ENCODE measurements at places on chromosomes 1 and 21.
A peak's percentile ranks its signal among the peaks of the same experiment; 100 is the strongest.

GRCh38 chr1:243558576-243558975, 291.5 kb downstream of the AKT3 start:
- DNase-seq: no peak

- DNase-seq: no peak
Observed at GRCh38 chr1:2104621-2105427, 54.6 kb downstream of the PRKCZ start.

DNA sequence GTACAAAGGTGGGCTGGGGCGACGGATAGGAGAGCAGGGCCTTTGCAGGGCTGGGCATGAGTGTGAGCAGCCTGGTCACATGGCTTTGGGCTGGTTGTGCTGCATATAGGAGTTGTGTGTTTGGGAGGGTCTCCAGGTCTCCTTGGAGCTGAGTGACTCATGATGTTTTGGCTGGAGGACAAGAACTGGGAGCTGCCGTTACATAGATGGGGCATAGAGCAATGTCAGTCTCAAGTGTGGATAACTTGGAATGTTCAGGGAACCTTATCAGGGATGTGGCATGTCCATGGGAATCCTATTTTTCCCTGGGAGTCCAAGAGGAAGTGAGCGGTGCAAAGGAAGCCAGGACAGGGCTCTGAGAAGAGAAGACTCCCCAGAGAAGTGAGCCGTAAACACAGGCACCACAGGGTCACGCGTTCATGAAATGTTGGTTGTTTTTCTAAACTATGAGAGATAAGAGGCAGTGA, 136.4 kb upstream of the KCNE2 start:
- no peak for DNase-seq

DNA sequence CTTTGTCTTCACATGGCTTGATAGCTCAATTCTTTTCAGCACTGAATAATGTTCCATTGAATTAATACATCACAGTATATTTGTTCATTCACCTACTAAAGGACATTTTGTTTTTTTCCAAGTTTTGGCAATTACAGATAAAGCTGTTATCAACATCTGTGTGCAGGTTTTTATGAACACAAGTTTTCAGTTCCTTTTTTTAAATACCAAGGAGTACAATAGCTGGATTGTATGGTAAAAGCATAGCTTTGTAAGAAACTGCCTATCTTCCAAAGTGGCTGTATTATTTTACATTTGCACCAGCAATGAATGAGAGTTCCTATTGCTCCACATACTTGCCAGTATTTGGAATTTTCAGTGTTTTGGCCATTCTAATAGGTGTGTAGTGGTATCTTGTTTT, 4.8 kb upstream of the MCOLN2 start:
- DNase-seq: no peak

GRCh38 chr1:18714404-18715175, 83.9 kb downstream of the PAX7 start:
- no peak for DNase-seq

DNA sequence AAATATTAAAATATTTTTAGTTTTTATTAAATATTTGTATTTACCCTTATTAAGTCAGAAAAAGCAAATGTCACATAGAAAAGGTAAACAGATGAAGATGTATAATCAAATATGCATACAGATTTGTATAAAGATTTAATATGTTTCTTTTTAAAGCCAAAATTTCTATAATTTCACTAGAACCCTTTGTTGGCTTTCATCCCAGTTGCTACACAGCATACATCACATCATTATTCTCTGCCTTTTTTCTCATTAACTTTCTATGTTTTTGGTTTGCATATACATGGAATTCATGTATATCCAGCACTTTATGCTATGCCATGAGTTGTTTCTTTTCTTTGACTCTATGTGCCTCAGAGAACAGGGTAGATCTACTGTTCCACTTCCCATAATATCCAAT, 957.9 kb upstream of the ADGRL2 start:
- no peak for DNase-seq

DNA sequence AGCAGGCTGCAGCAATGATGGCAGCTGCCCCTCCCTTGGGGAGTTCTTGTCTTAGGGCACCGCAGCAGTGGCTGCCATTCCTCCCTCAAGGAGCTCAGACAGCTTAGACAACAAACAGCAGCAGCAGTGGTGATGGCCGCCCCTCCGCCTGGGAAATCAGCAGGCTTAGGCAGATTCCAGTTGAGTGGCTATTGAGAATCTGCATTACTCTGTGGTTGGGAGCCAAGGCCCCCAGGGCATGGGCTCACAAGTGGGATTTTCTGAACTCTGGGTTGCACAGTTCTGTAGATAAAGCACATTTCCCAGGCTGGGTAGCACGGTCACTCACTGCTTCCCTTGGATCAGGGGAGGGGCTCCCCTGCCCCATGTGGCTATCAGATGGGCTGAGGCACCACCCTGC, 1280.7 kb upstream of the TMPRSS15 start:
- DNase-seq: no peak

DNA sequence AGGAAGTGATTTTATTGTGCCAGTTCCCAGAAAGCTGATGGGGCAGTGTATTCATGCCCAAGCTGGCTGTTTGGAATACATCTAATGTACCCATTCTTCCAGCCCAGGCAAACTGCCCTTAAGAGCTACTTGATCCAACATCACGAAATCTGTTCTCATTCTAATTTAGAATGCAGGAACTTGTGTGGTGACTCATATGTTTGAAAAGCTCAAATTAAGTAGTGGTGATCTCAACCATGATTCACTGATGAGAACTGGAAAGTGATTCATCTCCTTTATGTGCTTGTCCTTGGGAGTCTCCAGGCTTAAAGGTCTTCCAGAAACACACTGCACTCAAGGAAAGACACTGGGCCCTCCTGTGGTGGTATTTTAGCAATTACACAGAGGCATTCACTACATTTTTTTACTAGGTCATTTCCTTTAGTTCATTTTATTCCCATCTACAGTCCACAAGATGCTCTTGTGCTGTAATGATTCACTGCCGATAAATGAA, 65.4 kb downstream of the RPE65 start:
- peak; percentile 96 for DNase-seq

GRCh38 chr1:162197041-162197531, 127.6 kb downstream of the NOS1AP start:
- DNase-seq: no peak

- DNase-seq: no peak
Observed at GRCh38 chr1:47280142-47280541, 33.8 kb downstream of the STIL start.

GRCh38 chr1:205150651-205151428, 29.1 kb upstream of the RBBP5 start:
- DNase-seq: no peak

DNA sequence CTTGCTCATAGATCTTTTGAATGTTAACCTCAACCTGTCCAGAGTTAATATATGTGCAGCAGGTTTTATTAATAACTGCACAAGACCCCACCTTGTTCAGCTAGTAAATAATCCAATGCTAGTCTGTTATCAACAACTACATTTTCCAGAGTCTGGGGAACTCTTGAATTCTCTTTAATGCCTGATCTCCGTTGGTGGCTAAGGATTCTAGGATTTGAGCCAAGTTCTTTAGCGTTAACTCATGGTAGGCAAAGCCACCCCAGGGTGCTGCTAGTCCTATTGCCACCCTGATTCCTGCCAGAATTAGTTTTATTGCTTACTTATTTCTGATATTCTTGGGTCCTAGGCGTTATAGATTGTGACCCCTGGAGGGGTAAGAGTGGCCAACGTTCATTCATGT, 12.8 kb downstream of the BACE2 start:
- no peak for DNase-seq

DNA sequence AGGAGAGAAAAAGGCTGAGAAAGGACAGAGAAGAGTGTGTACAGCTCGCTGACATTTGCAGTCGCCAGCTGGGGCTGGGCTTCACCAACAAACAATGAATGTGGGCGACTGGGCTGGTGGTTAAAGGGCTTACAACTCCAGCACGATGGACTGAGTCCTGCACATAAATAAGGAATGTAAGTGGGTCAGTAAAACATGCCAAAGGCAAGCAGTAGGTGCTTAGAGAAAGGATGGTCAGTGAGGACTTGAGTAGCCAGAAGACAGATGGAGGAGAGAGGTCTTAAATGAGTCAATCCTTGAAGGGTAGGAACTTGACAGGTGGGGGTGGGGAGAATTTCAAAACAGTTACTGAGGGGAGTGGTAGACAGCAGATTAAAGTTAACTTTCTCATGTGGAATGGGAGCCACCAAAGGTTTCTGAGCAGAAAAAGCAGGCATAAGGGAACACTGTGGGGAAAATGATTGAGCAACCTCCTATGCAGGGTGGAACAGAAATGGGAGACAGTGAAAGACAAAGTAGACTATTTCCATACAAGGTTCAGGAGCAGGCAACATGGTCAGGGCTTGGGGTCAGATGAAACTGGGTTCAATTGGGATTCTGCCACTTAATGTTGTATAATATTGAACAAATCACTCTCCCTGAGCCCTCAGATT, 37.4 kb downstream of the GADD45A start:
- no peak for DNase-seq

- DNase-seq: no peak
Observed at GRCh38 chr1:214993419-214993818, 89.1 kb upstream of the KCNK2 start.

DNA sequence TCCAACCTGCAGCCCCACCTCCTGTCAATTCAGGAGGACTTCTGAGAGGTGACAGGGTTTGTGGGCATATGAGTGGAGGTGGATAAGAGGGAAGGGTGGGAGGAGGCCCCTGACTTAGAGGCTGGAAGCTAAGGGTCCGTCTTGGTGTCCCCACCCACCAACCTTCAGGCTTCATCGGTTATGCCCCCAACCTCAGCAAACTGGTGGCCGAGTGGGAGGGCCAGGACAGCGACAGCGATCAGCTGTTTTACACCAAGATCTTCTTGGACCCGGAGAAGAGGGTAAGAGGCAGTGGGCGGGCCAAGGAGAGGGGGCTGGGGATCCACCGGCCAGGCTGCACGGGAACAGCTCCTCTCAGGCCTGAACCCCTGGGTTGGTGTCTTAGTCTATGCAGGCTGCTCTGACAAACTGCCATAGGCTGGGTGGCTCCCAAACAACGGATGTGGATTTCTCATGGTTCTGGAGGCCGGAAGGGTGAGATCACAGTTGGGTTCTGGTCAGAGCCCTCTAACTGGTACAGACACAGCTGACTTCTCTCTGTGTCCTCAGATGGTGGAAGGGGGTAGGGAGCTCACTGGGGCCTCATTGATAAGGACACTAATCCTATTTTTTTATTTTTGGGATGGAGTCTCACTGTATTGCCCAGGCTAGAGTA, 18.1 kb downstream of the PLOD1 start:
- DNase-seq: no peak

DNA sequence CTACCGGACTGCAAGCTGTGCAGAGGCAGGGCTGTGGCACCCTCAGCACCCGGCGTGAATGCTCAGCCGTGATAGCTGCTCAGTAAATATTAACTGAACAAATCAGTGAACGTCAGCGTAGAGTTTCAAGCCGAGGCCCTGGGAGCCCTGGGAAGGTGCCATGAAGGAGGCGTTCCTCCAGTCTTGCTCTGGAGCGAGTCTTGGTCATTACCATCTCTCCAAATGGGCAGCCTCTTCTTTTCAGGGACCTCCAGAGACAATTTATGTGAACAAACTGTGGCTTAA, 449.2 kb downstream of the CAMTA1 start:
- no peak for DNase-seq

- DNase-seq: no peak
Observed at GRCh38 chr1:180301135-180301742, 71.2 kb downstream of the LHX4 start.

- no peak for DNase-seq
Observed at GRCh38 chr1:65882076-65882475, 89.4 kb downstream of the PDE4B start.

DNA sequence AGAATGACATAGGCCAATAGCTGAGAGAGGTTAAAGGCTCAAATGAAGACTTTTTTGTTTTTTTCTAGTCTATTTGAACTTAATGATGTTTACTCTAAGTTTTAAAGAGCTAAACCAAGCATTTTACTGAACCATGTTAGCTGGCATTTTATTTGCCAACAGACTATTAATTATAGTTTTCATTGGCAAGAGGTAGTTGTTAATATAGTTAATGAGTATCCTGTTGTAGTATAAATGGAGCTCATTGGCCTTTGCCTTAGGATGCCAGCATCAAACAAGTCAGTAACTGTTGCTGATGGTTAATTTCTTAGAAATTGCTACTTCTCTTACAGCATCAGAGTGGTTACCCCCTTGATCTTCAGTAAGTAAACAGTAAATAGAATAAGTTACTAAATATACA, 339.0 kb upstream of the B3GALT2 start:
- DNase-seq: no peak

- DNase-seq: no peak
Observed at GRCh38 chr1:215637041-215637573, 70.0 kb downstream of the KCTD3 start.

GRCh38 chr1:231091831-231092301, 51.8 kb upstream of the FAM89A start:
- DNase-seq: no peak

DNA sequence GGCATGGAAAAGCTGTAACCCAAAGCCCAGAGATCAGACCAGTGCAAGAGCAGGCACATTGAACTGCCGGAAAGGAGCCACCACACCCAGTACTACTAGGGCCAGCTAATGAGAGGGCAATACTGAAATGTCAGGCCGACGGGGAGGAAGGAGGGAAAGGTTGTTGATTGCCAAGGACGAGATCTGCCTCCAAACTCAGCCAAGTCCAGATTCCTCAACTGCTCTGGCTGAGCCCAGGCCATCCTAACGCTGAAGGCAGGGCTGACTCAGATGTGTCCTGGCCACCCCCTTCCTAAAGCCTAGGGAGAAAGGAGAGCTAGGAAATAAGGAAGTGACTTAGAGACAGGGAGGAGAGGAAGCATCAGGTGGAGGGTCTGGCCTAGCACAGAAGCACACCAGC, 42.1 kb upstream of the IPO9 start:
- no peak for DNase-seq

DNA sequence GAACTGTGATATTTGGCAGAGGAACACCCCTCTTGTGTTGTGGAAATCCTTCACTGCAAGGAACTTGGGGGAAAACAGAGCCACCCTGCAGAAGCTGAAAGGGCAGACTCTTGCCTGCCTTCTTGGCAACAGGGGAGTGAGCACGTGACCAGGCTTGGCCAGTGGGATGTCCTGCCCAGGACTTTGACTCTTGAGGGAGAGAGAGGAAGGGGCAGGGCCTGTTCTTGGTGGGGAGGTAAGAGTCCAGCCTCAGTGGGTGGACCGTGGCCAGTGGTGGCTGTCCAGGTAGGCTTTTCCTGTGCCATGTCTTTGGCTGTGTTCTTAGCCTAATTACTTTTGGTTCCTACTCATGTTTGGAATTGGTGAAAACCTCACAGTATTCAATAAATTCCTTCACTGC, 8.6 kb upstream of the AK2 start:
- no peak for DNase-seq

GRCh38 chr21:46429754-46430681, 28.7 kb upstream of the DIP2A start:
- no peak for DNase-seq

- DNase-seq: no peak
Observed at GRCh38 chr21:32306021-32306780, 7.5 kb downstream of the MRAP start.

DNA sequence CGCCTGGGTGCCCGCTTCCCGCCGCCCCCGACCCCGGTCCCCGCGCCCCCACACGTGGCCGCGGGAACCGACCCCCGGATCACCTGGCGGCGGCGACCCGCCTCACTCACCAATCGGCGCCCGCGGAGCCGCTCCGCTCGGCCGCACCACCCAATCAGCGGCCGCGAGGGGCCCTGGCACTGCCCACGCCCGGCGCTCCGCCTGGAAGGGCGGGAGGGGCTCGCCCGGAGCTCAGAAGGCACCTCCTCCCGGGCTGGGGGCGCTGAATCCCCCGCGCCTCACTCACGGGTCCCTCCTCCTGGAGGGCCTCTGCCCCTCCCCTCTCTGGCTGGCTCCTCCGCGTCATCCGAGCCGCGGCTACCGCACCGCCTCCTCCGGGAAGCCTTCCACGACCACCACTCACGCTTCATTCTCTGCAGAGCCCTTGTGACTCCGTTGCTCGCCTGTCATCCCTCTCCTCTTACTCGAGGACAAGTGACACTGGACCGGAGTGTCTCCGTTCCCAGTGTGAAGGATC, 374 bp downstream of the SH2D5 start:
- no peak for DNase-seq

Measured in epithelial cell of prostate (primary cell).